ENCODE measurements at places on chromosomes 5 and 9. TPM values are rescaled to one million over a fixed set of nuclear protein-coding genes. Genes with fewer than 3 reads are reported as not detected.

The TMEM215 gene
- total RNA-seq: not detected

The ANKRD33B gene
- 11.4 TPM for total RNA-seq

The FAXDC2 gene
- total RNA-seq: 0.55 TPM

The ACOT12 gene
- not detected for total RNA-seq

The SLC25A2 gene
- not detected for total RNA-seq

The OR1J2 gene
- total RNA-seq: not detected

The SOHLH1 gene
- total RNA-seq: 0.12 TPM

The FAM163B gene
- total RNA-seq: not detected

The GHR gene
- total RNA-seq: 0.03 TPM

The CEL gene
- 0.40 TPM for total RNA-seq

The DNAH5 gene
- 2.2 TPM for total RNA-seq

The LCN1 gene
- 0.20 TPM for total RNA-seq

All from A549 treated with Hydrocortisone at 1 μM for 4 hours (cell line).